Stimulated activated CD4-positive, alpha-beta T cell treated with anti-CD3 and anti-CD28 coated beads, Interleukin-1b, Interleukin-23, amount 100 ng/mL, for 1 hour (primary cell): ENCODE measurements at places on chromosomes 5 and 9.

- no peak for DNase-seq
Measured at GRCh38 chr5:168746893-168747640, 167.9 kb upstream of the PANK3 start.

GRCh38 chr9:120663380-120663779, 50.9 kb downstream of the MEGF9 start:
- no peak for DNase-seq

DNA sequence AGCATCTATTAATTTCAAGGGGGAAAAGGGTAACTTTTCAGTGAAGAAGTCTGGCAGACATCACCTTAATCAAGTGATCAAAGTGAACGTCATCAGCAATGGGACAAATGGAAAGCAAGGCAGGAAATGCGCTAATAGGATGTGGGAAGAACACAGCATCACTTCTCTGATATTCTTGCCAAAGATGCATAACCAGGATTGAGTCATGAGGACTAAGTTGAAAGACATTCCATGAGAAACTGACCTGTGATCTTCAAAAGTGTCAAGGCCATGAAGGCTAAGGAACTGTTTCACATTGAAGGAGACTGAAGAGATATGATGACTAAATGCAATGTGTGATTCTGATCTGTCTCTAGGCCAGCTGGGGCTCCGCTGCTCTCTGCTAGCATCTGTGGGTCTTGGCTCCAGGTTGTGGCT, 92.9 kb downstream of the NDFIP1 start:
- no peak for DNase-seq

GRCh38 chr5:39717176-39717897, 292.6 kb upstream of the DAB2 start:
- no peak for DNase-seq

DNA sequence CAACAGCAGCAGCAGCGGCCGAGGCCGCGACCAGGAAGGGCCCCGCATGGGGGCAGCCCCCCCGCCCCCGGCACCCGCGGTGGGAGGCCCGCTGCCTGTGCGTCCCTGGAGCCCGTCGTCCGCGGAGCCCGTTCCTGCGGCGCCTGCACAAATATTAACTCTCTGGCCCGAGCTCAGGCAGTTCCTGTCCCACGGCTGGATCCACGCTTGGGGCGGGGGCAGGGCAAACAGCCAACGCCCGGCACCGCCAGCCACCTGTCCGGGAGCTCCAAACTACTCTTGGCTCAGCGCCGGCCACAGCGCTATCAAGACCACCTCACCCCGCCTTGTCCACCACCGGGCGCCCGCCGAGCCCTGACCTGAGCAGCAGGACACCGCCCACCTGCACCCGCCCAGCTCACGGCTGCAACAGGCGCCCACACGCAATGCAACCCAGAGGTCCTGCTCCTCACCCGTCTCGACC, at the start of gene LRRC26:
TSS of gene LRRC26 (minus strand) at position 156 of the 463 bp plus-strand sequence. CDS start at position 48, 108 bp downstream.
- DNase-seq: no peak

- no peak for DNase-seq
Measured at GRCh38 chr9:120846251-120846889, 3.6 kb upstream of the PSMD5 start.

DNA sequence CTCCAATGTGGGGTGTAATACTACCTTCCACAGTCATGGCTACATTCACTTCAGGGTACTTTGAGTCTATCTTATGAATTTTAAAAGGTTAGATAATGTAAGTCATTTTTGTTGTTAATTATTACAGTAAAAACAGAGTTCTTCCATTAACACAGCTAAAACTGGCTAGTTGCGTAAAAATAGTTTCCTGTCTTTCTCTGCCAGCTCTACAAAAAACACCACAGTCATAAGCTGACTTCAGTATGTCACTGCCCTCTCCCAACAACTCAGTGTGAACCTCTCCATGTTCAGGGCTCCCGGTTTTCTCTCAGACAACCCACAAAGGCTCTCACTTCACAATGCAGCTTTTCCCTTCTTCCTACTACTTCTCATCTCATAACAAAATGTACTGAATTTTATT, 84.8 kb upstream of the ITGA1 start:
- no peak for DNase-seq

GRCh38 chr5:168302785-168303184, 11.3 kb downstream of the WWC1 start:
- no peak for DNase-seq

- DNase-seq: no peak
Measured at GRCh38 chr9:136720898-136721338, 8.5 kb downstream of the DIPK1B start.

DNA sequence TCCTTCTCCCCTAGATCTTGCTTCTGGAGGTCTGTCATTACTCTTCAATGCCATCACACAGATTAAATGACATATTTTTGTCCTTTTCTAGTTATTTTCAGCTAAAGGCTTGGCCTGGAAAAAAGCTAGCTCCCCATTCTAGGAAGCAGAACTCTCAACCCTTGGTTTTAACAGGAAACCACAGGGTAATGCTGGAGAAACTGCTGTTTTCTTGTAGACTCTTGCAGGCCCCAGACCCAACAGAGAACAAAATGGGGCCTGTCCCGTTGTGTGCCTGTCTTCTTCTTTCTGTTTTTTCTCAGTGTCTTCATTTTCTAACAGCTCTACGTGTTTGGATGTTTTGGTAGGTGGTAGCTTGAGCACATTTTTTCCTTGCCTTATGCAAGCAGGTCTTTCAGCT, 21.5 kb downstream of the DCANP1 start:
- no peak for DNase-seq
